ENCODE measurements at places on chromosomes 1 and 21. TPM values are rescaled to one million over a fixed set of nuclear protein-coding genes. Genes with fewer than 3 reads are reported as not detected.

DNA sequence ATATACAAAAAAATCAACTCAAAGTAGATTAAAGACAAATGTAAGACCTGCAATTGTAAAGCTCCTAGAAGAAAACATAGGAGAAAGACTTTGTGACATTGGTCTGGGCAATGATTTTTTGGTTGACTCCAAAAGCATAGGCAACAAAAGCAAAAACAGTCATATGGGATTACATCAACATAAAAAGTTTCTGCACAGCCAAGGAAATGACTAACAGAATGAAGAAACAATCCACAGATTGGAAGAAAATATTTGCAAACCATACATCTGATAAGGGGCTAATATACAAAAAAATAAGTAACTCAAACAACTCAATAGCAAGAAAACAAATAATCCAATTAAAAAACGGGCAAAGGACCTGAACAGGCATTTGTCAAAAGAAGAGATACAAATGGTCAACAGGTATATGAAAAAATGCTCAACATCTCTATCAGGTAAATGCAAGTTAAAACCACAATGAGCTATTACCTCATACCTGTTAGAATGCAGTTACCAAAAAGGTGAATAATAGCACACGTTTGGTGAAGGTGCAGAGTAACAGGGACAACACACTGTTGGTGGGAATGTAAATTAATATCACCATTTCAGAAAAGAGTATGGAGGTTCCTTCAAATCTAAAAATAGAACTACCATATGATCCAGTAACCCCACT is 173.7 kb upstream of the COA6 start:
- DNase-seq, result no peak

GRCh38 chr21:8993284-8993942 is 1528.0 kb upstream of the TPTE start:
- DNase-seq, result no peak

The FCAMR gene
- not detected for total RNA-seq

GRCh38 chr1:197284966-197285365 is 16.9 kb downstream of the CRB1 start:
- no peak for DNase-seq

DNA sequence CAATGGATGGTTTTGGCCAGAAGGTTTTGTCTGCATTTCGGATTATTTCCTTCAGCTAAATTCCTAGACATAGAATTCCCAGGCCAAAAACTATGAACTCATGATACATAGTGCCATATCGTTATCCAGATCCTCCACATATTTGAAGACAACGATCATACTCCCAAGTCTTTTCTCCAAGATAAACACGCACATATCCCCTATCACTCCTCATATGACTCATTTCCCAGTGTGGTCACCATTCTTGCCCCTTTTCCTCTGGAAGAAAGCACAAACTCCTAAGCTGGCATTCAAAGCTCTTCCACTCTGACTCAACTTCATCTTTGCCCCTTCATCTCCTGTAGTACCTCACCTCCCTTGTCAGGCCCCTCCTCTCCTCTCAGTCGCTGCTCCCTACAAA is 277.6 kb downstream of the PLPP3 start:
- no peak for DNase-seq

DNA sequence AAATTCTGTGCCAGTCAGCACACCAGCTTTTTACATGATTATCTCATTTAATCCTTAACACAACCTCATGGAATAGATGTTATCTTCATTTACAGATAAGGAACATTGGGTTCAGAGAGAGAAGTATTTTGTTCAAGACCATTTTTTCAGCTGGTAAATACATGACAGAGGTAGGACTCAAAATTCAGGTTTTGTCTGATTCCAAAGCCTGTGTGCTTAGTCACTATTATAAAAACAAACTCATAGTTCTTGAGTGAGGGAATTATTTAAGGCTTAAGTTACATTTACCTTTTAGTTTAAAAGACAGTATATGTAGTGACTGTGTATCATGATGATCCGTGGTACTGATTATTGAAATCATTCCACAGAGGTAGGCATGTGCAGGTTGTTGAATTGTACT is 125.2 kb downstream of the MAGI3 start:
- DNase-seq, result no peak

DNA sequence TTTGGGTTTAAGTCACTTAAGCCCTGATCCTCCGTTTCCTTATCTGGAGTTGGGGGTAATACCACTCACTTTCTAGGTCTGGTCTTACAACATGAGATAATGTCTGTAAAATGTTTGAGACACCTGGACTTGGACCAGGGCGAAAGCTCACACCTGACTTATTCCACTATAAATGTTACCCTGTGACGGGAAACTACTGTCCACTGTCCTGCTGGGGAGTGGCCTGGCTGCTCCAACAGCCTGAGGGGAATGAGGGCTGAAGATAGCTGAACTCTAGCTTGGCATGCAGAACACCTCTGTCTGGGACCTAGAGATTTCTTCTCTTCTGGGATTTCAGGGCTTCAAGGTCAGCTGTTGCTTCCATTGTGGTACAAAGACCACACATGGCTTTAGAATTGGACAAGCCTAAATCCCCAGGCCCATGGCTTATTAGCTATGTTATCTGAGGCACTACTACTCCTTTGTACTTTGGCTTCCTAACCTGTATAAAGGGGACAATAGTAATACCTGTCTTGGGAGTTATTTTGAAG is 9.5 kb upstream of the A3GALT2 start:
- DNase-seq, result no peak

DNA sequence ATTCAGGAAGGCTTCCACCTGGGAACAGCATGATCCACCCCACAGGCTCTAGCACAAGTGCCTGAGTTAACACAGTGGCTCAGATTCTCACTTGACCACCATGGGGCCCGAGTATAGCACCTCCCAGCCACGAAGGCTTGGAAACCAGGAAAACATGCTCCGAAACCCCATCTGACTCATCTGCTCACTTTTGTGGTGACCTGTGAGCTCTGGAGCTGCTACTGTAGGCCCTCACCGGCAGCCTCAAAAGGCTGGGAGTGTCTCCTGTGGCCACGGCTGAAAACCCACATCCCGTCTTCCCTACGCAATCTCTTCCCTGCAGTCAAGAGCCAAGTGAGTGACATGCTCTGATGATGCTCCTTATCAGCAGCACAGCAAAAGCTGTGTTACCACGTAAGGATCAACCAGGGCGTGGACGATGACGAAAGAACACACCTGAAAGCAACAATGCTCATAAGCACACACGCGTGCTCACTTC is 81.4 kb downstream of the TGFBR3 start:
- DNase-seq, result peak; percentile 87

DNA sequence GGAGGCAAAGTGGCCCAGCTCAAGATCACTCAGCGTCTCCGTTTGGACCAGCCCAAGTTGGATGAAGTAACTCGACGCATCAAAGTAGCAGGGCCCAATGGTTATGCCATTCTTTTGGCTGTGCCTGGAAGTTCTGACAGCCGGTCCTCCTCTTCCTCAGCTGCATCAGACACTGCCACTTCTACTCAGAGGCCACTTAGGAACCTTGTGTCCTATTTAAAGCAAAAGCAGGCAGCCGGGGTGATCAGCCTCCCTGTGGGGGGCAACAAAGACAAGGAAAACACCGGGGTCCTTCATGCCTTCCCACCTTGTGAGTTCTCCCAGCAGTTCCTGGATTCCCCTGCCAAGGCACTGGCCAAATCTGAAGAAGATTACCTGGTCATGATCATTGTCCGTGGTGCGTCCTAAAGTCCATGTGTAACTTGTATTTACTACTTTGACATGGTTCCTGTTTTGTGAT is 2.7 kb downstream of the RBM15 start:
- DNase-seq, result no peak

- DNase-seq, result no peak
Measured at GRCh38 chr1:174657411-174657810, 209.6 kb downstream of the GPR52 start.

DNA sequence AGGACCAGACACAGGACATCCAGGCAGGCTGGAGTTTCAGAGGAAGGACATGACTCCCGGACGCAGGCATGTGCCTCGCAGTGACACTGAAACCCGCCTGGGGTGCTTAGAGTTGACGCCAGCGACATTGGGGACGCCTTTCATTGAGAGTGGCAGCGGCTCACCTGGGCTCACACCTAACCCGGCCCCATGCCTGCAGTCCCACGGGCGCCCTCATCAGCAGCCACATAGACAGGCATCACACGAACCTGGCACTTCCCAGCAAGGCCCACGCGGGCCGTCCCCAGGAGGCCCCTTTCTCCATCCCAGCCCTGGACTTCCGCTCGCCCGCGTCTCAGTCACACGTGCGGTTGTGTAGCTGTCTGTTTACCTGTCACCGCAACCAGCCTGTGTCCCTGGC is 17.0 kb downstream of the ITGB2 start:
- no peak for DNase-seq

GRCh38 chr1:231869364-231869763 is 242.8 kb downstream of the DISC1 start:
- no peak for DNase-seq

The TRIM17 gene
- 1.4 TPM for total RNA-seq

DNA sequence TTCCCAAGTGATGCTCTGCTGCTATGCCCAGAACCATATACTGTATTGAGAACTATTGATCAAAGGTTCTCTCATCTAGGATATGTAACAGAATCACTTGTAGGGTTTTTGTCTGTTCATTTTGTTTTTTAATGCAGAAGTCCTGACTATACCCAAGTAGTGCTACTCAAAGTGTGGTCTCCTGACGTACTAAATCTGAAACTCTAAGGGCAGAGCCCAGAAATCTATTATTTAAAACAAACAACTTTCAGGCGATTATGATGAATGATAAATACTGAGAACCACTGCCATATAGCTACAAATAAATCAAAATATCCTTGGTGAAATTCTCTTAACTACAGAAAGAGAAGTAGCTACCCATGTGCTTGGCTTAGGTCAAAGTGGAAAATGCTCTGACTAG is 10.1 kb downstream of the ZZZ3 start:
- DNase-seq, result no peak
